ENCODE measurements at places on chromosomes 1 and 21.

DNA sequence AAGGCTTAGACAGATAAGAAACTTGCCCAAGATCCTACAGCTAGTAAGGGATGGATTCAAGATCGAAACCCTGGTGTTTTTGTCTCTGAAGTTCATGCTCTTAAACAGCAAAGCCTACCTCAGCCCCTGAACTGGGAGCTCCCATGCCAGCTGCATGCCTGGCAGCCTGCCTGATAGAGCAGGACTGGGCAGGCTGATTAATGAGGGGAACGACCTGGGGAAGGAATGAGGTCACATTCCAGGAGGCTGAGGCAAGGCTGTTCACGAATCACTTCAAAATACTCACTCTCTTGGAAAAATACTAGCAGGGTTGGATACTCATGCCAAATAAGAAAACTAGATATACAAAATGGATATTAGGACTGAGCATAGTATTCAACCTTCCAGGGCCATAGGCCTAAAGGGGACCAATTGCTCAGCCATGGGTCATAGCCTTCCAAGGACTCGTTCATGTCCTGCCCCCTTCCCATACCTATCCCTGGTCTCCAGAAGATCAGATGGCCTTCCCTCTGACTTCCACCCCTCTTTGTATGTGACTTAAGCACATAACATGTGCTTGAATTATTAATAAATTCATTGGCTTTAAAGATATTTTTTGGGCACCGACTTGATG is 15.6 kb upstream of the TACSTD2 start:
- peak; percentile 24 for DNase-seq

- no peak for DNase-seq
These were observed 494.3 kb downstream of the BRINP3 start for GRCh38 chr1:189983166-189983890.

- DNase-seq: no peak
These were observed 1.4 kb upstream of the HEYL start for GRCh38 chr1:39640861-39641260.

GRCh38 chr21:16633831-16634459 is 878.9 kb upstream of the CXADR start:
- DNase-seq: no peak

GRCh38 chr1:80656014-80656636 is 1144.6 kb upstream of the ADGRL2 start:
- peak; percentile 95 for DNase-seq
